NCI-H2029 (cell line): ENCODE measurements at places on chromosomes 2 and 18.

DNA sequence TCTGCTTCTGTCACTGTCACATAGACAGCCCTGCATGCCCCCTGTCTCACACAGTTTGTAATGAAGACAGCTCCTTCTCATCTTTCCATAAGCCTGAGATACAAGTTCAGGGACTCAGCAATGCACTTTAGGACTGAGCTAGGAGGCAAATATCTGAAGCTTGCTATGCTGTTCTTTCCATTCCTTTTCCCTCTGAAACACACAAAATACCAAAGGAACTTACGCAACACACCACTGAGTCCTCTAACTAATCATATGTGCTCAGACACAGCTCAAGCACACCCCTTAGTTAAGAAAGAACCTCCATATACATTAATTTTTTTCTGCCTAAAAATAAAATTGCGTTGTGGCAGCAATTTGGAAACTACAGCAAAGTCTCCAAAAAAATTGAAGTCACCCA lies 17.9 kb downstream of the SERPINB8 start:
- DNase-seq = no peak

GRCh38 chr18:7632152-7633098 lies 65.3 kb downstream of the PTPRM start:
- DNase-seq = no peak

- DNase-seq = no peak
Observed at GRCh38 chr2:68774569-68775271, 40.1 kb downstream of the ARHGAP25 start.

DNA sequence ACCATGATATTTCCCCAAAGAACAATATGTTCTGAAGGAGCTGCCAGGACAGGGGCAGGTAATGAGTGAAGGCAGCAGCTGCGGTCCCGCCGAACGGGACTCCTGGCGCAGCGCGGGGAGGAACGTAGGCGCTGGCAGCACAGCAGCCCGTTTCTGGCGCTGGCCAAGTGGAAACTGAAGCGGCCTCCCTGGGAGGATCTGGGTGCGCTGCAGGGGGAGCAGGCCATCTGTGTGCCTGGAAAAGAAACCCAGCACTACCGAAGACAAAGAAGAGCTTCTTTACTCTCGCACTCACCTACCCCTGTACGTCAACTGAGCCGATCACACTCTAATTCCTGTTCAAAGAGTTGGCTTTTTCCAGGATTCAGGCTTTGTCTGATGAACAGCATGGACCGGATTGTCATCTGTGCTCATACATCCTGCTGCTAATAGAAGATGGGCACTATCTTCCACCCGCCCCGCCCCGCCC lies 11.8 kb downstream of the G6PC2 start:
- DNase-seq = no peak

DNA sequence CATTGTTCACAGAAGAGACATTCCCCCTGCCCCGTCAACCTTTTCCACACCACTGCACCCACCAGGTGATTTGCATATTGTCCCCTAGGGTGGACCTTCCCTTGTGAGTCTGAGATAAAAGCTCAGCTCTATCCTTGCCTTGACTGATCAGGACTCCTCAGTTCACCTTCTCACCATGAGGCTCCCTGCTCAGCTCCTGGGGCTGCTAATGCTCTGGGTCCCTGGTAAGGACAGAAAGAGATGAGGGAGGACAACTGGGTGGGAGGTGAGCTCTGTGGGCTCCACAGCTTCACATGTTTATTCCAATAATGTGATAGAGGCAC lies 1160.1 kb downstream of the RPIA start:
- DNase-seq = no peak

- no peak for DNase-seq
Observed at GRCh38 chr18:3447068-3447894, 2.7 kb upstream of the TGIF1 start.

DNA sequence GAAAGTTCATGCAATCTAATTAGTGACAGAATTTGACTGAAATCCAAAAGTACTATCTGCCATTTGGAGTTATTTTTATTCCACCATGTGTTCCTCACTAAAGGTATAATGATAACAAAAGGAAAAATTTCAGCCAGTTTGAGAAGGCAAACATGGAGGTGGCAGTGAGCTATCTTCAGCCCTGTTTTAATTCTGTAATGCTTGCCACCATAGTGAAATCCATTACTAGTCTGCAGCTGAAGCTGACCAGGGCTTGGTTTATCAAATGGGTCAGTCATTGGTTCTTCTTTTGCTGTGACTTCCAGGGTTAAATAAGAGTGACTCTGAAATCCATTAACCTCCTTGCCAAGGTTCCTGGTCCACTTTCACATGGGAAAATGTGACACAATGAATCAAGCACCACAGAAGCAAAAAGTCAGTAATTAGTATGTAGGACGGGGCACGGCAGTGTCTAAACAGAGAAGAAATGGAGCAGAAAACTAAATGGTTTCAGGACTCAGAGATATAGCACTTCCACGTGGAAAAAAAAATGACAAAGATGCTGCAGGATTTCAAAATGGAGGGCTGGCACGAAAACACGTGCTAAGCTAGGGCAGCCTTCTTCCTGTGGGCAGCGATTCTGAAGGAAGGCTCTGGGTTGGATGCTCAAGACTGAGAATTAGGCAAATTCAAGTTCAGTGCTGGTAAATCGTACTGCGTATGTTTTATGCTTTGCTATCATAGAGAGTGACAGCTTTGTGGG lies 87.2 kb downstream of the EPHA4 start:
- DNase-seq = no peak

GRCh38 chr18:23380817-23381216 lies 72.3 kb upstream of the RIOK3 start:
- no peak for DNase-seq

DNA sequence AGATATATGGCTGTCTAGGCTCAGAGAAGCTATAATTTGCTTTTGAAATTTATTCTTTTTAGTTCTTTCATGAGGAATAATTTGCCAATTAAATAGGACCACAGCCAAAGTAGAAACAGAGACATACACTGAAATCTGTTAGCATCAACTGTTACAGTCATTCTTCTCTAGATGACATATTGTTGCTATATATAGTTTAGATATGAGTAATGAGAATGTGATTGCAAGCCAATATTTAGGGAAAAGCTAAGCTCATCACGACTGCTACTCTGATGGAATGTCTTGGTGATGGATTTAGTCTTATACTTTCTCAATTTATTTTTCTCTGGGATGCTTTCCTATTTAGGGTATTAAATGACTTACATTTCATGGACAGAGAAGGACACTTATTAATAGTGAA lies 259.1 kb downstream of the LNPK start:
- no peak for DNase-seq

GRCh38 chr2:6764968-6765723 lies 100.6 kb downstream of the CMPK2 start:
- DNase-seq = peak; percentile 22
